NCI-H1417 (cell line): ENCODE measurements at places on chromosomes 1 and 21.
A peak's percentile ranks its signal among the peaks of the same experiment; 100 is the strongest.

DNA sequence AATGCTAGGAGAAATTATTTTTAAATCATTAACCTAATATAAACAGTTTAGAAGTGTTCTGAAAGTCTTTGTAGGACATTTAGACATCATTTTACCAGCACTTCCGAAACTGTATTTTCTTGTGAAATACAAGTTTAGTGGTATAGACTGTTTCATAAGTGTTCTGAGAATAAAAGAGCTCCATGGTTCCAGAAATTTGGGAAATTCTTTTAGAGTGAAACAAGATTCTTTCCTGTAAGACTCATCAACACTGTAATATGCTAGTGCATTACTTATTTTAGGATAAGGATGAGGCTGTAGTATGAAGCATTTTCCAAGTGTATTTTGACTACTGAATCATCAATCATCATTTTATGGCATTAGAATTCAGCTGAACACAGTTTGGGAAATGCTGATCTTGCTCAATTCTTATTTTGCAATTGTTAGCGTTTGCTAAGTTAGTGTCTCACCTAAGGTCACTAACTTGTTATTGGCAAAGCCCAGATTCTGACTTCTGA, 73.4 kb downstream of the CEP350 start:
- no peak for DNase-seq

- DNase-seq = peak; percentile 44
These were observed 21.3 kb downstream of the ST6GALNAC3 start for GRCh38 chr1:76095802-76096201.

- DNase-seq = no peak
These were observed 184.6 kb upstream of the JUN start for GRCh38 chr1:58968360-58968952.

DNA sequence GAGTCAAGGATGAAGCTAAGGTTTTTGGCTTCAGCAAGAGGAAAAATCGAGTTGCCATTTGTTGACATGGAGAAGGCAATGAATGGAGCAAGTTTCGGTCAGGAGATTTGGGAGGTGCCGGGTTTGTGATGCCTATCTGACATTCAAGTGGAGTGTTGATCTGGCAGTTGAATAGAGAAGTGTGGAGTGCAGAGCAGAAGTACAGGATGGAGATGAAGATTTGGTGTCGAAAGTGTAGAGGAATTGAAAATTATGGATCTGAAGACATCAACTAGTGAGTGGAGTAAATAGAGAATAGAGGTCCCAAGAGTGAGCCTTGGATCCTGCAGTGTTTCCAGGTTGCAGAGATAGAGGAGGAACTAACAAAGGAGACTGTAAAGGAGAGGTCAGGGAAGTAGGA, 25.9 kb downstream of the CITED4 start:
- no peak for DNase-seq

DNA sequence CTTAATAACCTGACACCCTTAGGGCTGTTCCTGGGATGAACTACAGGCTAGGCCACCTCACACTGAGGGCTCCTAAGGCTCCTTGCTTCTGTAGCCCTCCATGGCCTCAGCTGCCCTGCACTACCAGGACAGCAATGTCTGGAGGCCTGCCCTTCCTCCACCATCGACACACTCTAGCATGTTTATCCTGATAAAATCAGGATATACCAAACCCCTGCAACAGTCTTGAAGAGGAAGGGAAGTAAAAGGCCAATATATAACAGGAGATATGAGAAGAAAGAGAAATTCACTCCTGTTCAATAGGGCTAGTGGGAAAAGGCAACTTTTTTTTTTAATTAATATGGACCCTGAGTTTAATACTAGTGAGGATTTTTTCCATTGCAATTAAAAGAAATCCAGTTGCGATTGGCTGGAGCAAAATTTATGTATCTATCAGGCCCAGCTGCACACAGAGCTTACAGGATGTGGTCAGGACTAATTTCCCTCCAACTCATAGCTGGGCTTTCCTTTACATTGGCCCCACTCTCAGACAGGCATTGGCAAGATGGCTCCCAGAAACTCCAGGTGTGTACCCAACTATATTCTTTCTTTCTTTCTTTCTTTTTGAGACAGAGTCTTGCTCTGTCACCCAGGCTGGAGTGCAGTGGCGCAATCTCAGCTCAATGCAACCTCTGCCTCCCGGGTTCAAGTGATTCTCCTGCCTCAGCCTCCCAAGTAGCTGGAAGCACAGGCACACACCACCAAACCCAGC, 13.5 kb upstream of the ATP2B4 start:
- DNase-seq = no peak

GRCh38 chr1:9224664-9225410, 9.7 kb upstream of the H6PD start:
- no peak for DNase-seq

DNA sequence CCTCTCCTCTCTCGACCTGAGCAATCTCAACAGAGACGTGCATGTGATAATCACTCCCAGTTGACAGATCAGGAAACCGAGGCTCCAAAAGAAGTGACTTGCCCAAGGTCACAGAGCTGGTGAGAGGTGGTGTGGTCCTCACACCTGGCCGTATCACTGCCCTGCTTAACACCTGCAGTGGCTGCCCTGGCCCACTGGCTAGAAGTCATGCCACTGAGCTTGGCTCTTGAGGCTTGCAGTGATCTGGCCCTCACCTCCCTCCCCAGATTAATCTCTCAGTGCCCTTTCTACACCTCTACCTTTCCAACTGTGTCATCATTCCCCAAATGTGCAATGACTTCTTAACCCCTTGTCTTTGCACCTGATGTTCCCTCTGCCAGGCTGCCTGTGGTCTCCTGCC, 38.8 kb downstream of the CDCP2 start:
- DNase-seq = no peak

DNA sequence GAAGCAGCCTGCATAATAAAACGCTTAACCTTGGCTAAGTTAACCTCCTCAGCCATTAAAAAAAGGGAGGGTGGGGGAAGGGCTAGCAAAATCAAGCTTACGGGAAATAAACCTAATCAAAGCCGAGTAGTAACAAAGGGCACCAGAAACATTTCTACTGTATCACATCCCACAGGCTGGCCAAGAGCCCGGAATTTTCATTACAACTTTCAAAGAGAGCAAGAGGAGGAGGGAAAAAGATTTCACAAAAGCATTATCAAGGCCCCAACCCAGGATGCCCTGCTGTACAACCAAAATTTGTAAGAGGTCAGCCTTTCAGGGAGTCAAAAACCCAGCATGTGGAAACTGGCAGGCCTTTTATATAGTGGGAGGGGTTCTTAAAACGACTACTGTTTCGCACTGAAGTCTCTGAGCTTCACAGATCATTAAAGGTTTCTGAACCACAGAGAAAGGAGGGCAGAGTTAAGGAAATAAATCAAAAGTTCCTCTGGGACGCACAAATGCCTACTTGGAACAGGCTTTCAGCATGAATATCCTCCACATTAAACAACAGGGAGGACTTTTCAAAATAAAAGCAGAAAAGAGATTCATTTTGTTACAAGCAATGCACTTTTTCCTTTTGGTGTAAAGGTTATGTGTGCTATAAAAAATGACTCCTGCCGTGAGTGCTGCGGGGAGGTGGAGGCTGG, 90.4 kb downstream of the SLC45A1 start:
- no peak for DNase-seq

DNA sequence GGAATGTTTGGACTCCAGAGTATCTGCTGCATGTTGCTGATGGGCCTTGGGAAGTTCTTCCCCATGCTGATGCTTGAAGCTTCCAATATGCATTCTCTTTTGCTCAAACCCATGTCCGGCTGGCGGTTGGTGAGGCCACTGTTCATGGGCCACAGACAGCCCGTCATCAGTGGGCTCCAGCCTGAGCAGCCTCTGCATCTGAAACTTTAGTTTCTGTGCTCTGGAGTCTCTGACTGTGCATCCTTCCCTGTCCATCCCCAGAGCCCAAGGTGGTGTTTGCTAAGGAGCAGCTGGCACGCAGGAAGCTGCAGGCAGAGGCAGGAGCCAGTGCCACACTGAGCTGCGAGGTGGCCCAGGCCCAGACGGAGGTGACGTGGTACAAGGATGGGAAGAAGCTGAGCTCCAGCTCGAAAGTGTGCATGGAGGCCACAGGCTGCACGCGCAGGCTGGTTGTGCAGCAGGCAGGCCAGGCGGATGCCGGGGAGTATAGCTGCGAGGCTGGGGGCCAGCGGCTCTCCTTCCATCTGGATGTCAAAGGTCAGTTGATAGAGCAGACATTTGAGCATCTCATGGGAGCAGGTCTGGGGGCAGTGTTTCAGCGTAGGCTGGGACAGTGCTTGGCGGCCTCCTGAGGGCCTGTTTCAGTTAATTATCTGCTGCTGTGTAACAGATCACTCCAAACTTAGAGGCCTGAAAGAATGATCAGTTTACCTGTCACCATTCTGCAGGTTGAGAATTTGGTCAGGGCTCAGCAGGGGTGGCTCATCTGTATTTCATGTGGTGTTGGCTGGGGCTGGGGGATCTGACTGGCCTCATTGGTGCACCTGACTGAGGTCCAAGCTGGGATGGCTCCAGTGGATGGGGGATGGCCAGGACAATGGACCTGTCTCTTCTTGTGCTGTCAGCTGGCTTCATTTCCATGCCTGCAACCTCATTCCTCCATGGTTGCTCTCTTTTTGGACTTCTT, 16.6 kb downstream of the OBSCN start:
- DNase-seq = no peak

DNA sequence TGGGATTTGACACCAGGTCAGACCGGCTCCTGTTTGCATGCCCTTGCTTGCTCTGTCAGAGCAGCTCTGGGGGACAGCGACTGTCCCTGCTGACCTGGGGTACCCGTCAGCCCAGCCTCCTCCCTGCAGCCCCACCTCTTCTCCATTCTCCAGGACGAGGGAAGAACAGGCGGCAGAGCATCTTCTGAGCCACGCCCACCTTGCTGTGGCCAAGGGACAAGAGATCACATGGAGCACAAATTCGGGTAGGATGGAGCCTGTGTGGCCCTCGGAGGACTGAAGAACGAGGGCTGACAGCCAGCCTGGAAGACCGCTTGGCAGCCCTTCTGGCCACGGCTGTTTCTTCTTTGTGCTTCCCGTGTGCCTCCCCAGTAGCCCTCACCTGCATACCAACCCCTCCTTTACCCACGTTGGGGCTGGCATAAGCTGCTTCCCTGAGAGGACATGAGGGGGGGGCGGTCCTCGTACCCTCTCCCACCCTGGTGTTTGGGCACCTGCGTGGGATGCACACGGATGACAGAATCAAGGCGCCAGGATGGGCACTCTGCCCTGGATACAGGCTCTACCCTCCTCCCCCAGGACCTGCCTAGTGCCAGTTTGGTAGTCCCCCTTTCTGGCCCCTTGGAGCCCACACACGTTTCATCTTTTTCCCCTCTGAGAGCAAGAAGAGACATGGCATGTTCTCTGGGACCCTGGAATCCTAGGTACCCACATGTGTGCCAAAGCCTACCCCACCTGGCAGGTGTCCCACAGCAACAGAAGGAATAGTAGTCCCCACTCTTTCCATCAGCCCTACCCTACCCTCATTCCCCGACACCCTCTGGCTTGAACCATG, 26.9 kb downstream of the CDK18 start:
- DNase-seq = no peak

GRCh38 chr1:18879215-18879790, 19.8 kb upstream of the TAS1R2 start:
- DNase-seq = no peak

GRCh38 chr21:44051462-44051941, 39.4 kb downstream of the TRAPPC10 start:
- no peak for DNase-seq

- DNase-seq = no peak
These were observed 37.9 kb downstream of the CDK18 start for GRCh38 chr1:205542367-205542766.

DNA sequence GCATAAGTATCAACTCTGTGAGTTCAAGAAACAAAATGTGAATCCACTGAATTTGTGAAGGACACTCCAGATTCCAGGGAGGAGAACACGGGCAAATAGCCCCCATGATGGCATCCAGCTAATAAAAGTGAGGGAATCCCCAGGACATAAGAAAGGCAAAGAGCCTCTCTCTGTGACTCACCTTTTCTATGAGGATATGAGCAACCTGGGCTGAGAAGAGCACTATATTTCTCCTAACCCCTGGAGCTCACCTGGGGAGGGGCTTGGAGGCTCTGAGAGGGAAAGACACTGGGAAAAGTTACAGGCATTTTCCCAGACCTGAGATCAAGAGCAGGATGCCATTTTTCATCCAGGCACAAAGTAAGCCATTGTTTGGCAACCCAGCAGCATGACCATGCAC, 1298.8 kb downstream of the PLA2G4A start:
- no peak for DNase-seq

- DNase-seq = no peak
These were observed 51.0 kb downstream of the TNN start for GRCh38 chr1:175118375-175119367.

DNA sequence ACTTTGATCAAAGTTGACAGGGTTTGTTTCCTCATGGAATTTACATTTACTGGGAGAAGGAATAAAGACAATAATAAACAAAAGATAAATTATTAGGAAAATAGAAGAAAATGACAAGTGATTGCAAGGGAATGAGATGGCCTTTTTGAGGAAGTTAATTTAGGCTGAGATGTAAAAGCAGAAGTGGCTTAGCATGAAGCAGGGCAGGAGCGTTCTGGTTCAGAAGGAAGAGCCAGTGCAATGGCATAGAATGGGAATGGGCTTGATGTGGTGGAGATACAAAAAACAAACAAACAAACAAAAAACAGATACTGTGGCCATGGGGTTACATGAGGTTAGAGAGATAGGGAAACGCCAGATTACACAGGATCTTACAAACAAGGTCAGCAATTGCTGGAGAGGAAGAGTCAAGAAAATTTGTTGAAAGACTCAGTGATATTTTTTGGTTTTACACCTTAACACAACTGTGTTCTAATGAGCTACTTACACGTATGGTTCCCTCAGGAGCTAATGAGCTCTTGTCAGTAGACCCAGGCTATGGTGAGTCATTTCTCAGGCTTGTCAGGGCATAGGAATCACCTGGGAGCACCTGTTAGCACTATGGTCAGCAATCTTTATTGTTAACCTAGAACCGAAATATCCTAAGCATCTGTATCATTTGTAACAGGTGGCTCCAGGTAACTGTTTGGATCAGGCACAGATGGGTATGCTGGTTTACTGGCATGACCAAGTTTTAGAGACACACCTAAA, 8.7 kb upstream of the CADM3 start:
- DNase-seq = no peak

GRCh38 chr1:213083112-213083445, 32.0 kb downstream of the RPS6KC1 start:
- no peak for DNase-seq

GRCh38 chr1:234887016-234887900, 241.4 kb downstream of the TOMM20 start:
- no peak for DNase-seq

DNA sequence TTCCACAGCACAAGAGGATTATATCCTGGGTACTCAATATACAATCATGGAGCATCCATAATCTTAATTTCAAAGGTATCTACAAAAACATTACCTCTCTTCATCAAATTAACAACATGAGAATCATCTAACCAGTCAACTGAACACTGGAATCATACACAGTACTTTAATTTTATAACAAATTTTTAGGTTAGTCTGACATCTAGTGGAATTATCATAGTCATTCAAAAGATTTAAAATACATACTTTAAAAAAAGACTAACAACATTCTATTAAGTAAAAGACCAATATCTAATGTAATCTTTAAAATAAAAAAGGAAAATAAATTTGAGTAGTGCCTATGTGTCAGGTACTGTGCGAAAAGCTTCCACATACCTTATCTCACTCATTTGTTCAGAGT, 16.8 kb upstream of the SH3GLB1 start:
- peak; percentile 31 for DNase-seq
